ENCODE measurements at places on chromosomes 2 and 18. TPM values are rescaled to one million over a fixed set of nuclear protein-coding genes. Genes with fewer than 3 reads are reported as not detected.

GRCh38 chr2:810397-810796, 133.2 kb upstream of the TMEM18 start:
- ATAC-seq = no peak

- no peak for ATAC-seq
Measured at GRCh38 chr2:28347596-28347995, 45.1 kb upstream of the FOSL2 start.

DNA sequence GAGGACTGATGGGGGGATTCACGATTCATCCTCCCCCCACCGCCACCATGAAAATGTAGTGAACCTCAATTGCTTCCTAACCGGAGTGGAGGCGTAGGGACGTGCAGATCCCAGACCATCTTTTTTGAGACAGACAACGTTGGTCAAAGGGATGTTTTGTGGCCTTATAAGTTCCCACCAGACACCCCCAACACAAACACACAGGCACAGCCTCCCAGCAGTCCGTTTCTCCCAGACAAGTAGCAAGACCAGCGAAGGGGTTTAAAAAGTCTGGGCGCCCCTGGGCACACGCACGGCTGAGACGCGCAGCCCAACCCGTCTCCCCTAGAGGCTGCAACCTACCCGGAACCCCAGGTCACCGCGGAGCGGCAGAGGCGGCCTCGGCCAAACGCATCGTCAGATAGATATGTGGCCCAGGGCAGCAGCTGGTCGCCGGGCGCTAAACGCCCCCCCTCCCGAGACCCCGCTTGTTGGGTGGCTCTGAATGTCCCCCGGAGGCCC, 1.3 kb downstream of the GBX2 start:
- no peak for ATAC-seq

- no peak for ATAC-seq
Measured at GRCh38 chr18:22999647-23000046, 66.5 kb downstream of the RBBP8 start.

Gene MARCHF7
- total RNA-seq = 86.3 TPM

Gene VIL1
- not detected for total RNA-seq

All from esophagus mucosa (tissue), 1 donor.